ENCODE measurements at places on chromosomes 7 and 10. TPM values are rescaled to one million over a fixed set of nuclear protein-coding genes. Genes with fewer than 3 reads are reported as not detected.

GRCh38 chr10:35136263-35136815 is 9.7 kb downstream of the CREM start:
- DNase-seq = no peak

- DNase-seq = no peak
Measured at GRCh38 chr7:105003872-105004510, 10.0 kb upstream of the KMT2E start.

DNA sequence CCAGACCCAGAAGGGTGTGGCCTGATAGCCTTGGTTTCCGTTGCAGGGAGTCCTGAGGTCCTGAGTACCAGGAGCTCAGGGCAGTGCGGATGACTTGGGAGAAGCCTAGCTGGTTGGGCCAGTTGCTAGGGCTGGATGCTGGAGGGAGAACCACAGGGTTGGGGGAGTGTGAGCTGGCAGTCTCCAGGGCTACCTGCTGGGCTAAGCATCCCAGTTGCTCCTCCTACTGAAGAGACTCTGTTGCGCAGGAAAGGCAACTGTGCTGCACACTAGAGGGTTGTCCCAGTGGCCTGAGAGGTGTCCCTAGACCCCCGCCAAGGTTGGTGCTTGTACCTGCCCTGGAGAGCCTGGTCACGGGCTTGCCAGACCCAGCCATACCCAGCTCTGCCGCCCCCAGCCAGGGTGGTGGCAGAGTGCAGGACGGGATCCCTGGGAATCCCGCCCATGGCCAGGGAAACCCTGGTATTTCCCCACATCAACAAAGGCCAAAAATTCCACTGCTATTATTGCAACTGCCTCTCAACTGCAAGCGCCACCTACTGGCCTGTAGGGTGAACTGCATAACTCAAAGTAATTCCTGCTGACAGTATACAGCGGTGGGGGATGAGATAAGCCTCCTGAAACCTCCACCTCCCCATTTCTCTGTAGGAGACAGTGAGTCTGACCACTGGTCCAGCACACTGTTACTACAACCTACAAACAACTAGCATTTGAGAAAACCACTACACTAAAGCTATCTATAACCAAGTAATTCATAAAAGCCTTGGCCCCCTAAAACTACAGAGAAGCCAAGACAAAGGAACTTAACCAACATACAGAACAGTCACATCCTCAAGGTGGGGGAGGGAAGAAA is 67.6 kb upstream of the DDC start:
- peak; percentile 65 for DNase-seq

GRCh38 chr10:79184657-79185056 is 115.9 kb downstream of the ZMIZ1 start:
- DNase-seq = no peak

GRCh38 chr10:43979551-43979950 is 330.9 kb upstream of the ZNF32 start:
- DNase-seq = no peak

GRCh38 chr7:138377306-138377705 is 82.8 kb upstream of the TRIM24 start:
- DNase-seq = no peak

GRCh38 chr10:11874568-11875493 is 51.7 kb downstream of the PROSER2 start:
- DNase-seq = peak; percentile 94

DNA sequence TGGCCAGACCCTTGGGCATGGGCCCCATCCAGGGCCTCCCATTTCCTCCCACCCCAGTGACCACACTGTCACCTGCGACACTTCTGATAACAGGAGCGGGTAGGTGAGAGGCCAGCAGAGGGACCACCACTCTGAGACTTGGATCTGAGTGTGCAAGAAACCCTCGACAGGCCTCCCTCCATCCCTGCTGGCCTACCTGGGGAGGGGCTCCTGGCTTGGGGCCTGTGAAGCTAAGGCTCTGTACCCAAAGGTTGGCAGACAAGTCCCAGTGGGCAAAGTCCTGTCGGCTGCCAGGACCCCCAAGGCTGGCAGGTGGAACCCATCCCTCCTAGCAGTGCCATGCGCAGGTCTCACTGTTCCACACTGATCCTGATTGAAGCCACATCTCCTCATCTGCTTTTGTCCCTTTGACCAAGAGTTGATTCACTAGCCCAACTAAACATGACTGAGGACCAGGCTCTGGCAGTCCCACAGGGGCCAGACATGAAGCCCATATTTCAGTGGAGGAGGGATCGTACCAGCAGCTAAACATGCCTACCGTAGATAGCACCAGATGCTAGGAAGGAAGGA is 1.2 kb upstream of the PGAM2 start:
- no peak for DNase-seq

- DNase-seq = no peak
Measured at GRCh38 chr10:110946496-110946895, 27.1 kb downstream of the SHOC2 start.

GRCh38 chr7:14626076-14626475 is 276.5 kb downstream of the DGKB start:
- DNase-seq = no peak

DNA sequence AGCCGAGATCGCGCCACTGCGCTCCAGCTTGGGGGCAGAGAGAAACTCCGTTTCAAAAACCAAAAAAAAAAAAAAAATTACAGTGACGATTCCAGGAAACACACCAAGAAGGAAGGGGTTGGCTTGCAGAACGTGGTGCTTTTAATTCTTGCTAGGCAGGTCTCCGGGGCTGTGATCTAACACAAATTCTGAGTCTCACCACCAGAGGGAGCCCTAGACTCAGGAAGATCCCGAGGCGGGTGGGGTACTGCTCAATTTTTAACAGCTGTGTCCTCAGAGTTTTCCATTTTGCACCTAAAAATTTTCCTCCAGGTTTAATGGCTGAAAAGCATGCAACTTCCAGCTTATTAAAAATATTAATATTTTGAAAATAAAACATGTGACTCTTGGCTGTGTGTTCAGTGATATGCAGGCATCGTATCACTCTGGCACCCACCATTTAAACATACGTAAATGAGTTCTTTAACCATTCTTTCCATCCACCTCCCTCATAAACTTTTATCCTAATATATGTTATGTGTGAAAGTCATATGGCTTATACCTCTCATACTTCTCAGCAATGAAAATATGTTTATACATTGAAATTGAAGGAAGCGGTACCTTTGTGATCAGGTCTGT is 26.5 kb upstream of the NUB1 start:
- peak; percentile 94 for DNase-seq

- DNase-seq = no peak
Measured at GRCh38 chr10:112525200-112525599, 78.2 kb downstream of the VTI1A start.

- no peak for DNase-seq
Measured at GRCh38 chr10:78306358-78306757, 272.7 kb downstream of the RPS24 start.

GRCh38 chr10:105807935-105808587 is 1167.0 kb downstream of the SORCS3 start:
- no peak for DNase-seq

- no peak for DNase-seq
Measured at GRCh38 chr10:115948465-115948864, 324.5 kb downstream of the GFRA1 start.

- no peak for DNase-seq
Measured at GRCh38 chr7:133777701-133778100, 349.4 kb upstream of the LRGUK start.

DNA sequence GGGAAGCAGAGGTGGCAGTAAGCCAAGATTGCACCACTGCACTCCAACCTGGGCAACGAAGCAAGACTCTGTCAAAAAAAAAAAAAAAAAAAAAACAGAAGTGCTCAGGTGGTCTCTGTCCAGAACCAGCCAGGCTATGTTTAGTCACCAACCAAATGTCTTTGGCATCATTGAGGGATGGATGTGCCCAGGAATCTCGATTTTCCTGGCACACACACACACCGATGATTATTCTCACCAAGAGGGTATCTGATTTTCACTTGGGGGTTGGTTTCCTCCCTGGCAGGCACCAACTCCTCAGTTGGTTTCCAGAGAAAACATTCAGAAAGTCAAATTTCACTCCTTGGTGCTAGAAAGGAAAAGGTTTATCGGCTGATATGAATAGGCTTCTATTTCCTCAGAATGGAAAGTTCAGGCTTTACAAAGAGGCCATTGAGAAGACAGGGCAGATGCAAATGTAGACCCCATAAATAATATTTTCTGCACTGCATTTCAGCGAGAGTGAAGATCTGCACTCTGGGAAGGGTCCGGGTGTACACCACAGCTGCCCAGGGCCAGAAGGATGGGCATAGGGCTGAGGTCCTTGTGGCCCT is 154.8 kb downstream of the TNS3 start:
- DNase-seq = no peak

DNA sequence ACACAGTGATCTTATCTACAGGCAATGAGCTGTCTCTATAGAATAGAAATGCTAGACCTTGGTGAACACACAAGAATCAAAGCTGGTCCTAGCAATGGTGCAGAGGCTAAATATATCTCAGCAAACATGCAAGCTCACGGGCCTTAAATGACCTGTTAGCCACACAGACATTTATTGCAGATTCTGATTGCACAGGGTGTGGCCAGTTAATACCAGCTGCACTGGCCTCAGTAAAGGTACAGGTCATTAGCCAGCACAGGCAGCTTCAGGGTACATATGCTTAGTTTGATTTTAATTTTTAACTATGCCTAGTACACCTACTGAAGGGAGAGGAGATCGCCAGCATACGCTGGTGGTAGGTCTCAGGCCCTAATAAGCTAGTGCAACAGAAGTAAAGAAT is 265.4 kb upstream of the DGKB start:
- no peak for DNase-seq

DNA sequence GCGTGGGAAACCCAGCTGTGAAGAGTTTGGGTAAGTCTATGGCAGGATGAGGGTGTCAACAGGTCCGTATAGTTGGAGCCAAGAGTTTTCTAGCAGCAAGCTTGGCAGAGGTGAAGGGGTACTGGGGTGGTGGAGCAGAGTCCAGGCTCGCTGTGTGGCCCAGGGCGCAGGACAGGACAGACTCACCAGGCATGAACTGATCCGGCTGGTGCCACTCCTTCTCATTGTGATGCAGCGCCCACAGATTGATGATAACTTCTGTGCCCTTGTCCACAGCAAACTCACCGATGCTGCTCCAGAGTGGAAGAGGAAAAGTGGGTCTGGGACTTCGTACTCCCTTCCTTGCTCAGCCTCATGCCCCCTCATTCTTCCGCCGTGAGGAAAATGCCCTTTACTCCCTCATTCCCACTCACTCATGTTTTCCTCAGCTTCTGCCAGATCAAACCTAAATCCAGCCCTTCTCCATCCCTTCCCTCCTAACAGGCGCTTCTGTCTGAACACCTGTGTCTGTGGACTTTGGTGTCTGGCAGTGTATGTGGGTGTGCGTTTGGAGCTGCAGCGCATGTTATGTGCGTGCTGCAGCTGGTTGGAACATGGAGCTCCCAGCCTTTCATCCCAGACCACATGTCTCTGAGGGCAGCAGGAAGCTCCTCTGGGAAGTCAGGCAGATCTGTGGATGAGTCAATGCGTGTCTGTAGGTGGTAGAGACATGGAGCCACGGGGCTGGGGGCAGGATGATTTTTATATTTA is 5.7 kb downstream of the CYP17A1 start:
- no peak for DNase-seq

DNA sequence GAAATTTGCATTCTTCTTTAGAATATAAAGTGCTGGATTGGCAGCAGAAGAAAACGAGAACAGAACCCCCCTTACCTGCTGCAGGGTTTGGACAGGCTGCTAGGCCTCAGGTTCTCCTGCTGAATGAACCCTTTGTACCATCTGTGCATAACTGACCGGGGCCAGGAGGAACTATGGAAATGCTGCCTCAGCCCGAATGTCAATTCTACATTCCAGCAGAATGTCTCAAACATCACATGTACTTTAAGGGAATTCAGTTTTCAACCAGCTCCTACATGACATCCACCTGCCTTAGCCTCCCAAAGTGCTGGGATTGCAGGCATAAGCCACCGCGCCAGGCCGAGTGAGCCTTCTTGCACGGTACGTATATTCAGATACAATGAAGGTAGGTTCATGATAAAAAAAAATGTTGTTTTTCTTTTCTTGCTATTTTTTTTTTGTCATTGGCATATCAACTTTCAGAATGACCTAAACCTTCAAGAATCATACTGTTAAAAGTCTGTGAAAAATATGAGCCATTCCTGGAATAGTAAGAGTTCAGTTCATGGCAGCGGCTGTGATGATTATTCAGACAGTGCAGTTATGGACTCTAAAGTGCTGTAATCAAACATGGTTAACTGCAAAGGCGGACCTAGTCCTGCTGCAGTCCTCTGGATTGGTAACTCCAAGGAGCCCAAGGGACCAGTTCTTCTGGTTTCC is 84.4 kb upstream of the TNS3 start:
- no peak for DNase-seq

DNA sequence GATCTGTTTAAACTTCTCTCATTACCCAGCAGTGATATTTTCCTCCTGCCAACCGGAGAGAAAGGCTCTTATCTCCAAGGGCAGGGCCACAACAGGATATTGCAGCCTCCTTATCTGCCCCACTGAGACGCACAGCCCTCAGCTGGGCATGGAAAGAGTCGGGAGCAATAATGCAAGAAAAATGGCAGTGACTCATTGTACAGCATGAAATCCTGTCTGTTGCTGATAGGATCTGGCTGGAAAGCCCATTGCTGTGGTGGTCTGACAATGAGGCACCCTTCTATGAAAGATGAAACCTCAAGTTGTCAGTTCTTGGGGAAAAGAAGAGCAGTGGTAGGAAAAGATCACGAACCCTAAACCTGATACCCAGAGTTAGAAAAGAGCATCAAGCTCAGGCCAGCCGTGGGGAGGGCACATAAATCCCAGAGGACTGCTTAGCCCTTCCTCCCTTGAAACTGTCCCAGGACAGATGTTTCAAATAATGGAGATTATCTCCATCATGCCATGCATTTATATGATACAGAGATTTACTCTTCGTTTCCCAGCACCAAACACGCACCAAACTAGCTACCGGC is 47.0 kb upstream of the FIGNL1 start:
- peak; percentile 21 for DNase-seq

GRCh38 chr10:84293574-84294016 is 34.8 kb upstream of the CCSER2 start:
- peak; percentile 95 for DNase-seq

GRCh38 chr7:47464266-47464665 is 117.6 kb downstream of the TNS3 start:
- no peak for DNase-seq

GRCh38 chr7:45456747-45457524 is 117.2 kb upstream of the ADCY1 start:
- no peak for DNase-seq

DNA sequence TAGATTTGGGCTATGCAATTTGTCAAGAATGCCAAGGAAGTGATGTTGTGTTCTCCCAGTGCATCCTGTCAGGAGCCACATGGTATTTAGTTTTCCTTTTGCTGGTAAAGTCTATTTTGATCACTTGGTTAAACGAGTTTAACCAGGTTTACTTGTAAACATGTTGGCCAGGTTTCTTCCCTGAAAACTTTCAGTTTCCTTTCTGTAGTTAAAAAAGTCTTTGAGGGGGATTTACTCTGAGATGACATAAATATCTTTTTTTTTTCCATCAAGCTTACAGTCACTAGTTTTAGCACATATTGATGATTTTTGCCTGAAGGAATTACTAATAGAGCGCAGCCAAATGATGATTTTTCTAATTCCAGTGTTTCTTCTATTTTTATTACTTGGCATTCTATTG is 320.5 kb downstream of the PHF14 start:
- no peak for DNase-seq

Gene PRSS1
- total RNA-seq = 6.6 TPM

Gene RTKN2
- total RNA-seq = 0.09 TPM

Gene C10orf53
- total RNA-seq = not detected

Gene TAS2R3
- total RNA-seq = 1.2 TPM

Gene NKX1-2
- 0.04 TPM for total RNA-seq

Gene TACR2
- not detected for total RNA-seq

Gene SPDYE3
- not detected for total RNA-seq

Gene MBL2
- not detected for total RNA-seq

Gene PRKCQ
- total RNA-seq = 13.6 TPM

Measured in K562 (cell line).